ENCODE measurements at places on chromosomes 2 and 18.

DNA sequence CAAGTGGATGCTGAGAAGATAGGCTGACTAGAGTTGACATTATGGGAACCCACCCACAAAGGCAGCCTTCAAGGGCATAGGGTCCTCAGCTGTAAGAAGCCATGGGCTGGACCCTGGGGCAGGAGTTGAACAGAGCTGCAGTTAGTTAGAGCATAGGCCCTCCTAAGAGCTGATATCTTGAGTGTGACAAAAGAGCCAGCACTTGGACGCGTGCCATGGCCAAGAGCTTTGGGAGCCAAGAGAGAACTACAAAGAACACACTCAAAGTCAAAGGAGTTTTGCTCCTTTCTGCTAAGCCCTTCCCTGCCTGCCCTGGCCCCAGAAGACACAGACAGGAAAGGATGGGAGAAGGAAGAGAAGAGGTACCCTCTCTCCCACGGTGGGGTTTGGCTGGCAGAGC, 29.9 kb upstream of the AGAP1 start:
- no peak for DNase-seq

DNA sequence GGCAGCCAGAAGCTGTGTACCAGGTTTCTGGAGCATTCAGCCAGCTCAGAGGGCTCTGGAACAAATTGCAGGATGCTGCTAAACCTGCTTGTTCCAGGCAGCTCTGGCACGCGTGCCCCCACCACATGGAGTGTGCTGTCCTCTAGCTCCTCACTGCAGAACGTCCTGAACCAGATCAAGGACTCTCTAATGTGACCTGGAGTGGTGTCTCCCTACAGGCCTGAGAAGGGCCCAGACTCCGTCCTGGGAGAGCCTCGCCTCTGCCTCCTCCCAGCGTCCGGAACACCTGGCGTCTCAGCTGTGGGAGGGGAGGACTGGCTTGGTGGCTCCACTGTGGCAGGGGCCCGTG, 115.6 kb upstream of the GPC1 start:
- DNase-seq: no peak

DNA sequence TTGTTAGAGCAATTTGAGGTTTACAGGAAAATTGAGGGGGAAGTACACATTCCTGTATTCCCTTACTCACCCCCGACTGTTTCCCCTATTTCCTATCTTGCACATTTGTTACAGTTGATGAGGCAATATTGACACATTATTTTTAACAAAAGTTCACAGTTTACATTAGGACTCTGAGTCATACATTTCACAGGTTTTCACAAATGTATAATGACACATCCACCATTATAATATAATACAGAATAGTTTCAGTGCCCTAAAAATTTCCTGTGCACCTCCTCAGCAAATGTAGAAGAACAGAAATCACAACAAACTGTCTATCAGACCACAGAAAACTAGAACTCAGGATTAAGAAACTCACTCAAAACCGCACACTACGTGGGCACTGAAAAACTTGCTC, 160.6 kb upstream of the RMP24 start:
- no peak for DNase-seq

DNA sequence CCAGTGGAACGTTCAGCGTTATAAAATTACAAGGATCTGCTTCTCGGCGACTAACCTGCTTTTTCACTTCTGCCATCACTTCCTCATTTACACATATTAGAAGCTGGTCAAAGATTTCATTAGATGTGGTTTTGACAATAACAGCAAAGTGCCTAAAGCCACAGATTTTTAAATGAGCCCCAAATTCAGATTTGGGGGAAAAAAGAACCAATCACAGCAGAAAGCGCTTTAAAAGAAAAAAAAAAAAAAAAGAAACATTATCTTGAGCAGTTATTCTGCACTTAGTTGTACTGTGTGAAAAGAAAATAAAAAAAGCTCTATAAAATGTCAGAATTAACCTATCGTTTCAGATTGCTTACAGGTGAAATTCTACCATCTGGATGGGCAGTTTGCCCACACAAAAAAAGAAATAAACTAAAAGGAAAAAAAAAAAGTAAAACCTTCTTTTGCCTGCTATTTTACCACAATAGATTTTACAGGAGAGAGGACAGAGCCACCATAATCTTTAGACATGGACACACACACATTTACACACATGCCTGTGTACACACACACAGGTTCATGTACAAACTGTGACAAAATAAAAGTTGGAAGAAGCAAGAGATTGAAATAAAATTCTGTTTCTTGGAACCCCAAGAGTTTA, 167.2 kb downstream of the TCF4 start:
- no peak for DNase-seq

DNA sequence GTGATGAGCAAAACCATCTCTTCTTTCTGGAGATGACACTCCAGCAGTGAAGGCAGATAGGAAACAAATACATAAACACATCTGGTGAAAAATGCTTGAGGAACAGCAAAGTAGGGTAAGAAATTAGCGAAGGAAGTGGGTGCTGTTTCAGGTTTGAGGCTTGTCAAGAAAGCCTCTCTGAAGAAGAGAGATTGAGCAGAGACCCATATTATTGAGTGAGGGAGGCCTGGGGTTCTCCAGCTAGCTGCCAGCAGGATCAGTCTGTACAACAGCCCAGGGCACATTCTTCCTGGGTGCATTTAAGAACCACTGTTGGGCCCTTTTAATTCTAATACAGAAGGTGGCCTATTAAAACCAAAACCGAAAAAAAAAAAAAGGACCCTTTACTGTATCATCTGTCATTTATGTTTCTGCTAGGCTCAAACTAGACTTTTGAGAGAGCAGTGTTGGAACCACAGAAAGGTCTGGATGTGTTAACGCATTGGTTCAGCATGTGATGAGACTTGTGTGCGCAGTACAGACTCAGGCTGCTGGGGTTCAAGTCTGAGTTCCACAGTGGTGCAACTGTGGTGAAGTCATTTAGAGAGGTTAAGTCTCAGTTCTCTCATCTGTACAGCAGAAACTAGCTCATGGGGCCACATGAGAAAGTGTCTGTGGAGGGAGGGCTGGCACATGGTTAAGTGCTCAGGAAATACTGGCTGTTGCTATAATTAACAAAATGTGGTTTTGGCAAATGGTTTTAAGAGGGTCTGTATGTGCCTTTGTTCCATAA, 28.9 kb downstream of the MGAT5 start:
- DNase-seq: peak; percentile 40

DNA sequence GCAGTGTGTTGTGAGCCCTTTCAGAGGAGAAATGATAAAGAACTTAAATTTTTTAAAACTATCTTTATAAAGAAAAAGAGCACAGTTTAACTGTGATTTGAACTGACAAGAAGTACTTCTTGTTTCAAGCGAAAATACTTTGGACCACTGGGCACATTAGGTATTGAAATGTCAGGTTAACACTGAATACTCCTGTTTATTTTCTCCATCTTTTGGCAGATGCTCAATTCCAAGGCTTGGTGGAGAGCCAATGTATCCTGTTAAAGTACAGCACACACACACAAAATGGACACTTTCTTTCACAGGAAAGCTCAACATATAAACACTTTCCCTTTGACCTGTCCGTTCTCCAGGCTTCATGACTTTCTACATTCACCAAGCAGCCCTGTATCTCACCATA, 32.6 kb upstream of the SP3 start:
- DNase-seq: no peak

DNA sequence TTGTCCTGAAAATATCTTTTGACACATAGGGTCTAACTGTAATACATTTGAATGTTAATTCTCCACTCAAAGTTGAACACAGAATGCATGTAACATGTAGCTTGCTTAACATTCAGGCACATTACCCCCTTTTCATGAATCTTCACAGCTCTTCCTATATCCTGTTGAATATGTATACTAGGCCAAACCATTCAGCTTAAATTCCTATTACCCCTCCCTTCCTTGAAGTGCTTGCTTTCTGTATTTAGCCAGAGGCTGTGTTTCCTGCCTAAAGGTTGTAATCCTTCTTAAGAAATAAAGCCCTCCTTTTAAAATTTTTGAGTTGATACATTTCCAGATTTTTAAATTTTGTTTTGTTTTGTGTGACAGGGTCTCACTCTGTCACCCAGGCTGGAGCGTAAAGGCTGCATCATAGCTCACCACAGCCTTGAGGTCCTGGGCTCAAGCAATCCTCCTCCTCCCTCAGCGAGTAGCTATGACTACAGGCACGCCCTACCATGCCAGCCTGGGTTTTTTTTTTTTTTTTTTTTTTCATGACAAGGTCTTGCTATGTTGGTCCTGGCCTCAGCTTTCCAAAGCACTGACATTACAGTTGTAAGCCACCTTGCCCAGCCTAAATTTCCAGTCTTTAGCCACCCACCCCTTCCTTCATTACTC, 357.6 kb downstream of the DSC3 start:
- no peak for DNase-seq

DNA sequence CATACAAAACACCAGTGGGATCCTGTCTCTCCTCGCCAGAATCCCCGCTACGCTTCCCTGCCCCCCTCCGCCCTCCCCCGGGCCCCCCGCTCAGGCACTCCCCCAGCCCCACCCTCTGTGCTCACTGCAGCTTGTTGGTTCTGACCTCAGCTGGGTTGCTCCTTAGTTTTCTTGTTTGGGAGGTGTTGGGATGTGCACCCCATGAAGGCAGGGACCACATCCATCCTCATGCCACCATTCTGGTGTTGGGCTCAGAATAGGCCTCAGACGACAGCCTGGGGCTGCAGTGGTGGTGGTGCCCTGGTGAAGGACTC, 4.6 kb downstream of the SNED1 start:
- no peak for DNase-seq

GRCh38 chr18:57915865-57916582, 112.9 kb upstream of the ATP8B1 start:
- DNase-seq: peak; percentile 4

DNA sequence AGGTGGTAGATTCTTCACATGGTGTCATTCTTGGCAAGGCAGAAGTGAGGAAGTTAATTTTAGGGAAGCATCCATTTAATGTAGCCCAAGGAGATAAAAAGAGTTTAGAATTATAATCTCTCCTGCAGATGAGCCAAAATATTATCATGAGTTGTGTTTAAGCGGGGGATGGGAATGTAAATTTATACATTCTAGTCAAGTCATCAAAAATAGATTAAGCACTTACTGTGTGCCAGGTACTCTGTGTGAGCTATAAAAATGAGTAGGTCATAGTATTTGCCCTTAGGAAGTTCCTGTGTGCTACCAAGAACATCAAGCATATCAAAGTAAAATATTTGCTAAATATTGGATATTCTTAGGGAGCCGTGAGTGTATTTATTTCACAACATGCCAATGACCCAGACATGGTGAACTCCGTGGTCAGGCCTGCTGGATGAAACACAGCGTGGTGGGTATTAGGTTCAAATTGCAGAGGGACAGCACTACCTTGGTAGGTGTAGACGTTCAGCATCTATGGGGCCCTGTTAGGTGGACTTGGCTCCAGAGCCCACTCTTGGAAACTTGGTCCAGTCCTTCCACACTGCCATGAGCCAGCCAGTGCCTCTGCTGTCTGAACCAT, 37.4 kb downstream of the MEIS1 start:
- no peak for DNase-seq

DNA sequence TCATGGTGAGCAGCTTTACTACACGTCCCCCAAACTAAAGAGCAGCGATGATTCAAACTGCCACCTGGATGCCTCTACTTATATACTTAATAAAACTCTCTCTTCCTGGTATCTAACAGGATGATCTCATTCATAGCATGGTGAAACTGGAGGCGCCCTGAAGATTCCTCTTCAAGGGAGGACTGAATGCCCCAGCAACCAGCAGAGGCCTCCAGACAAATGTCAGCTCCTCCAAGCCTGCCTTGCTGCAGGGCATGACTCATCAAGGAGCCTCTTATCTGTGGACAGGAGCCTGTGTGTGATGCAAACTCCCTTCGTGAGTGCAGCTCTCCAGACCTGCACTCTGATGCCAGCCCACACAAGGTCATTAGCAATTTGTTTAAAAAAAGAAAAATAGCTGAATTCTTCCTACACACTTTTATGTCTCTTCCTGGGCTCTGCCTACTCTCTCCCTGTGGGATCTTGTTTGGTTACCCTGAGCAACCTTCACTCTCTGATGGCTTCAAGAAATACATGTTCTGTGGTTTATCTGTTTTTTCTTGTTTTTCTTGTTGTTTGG, 30.2 kb downstream of the LONRF2 start:
- no peak for DNase-seq

- DNase-seq: no peak
These were observed 8.7 kb upstream of the SLC14A1 start for GRCh38 chr18:45715212-45715780.

DNA sequence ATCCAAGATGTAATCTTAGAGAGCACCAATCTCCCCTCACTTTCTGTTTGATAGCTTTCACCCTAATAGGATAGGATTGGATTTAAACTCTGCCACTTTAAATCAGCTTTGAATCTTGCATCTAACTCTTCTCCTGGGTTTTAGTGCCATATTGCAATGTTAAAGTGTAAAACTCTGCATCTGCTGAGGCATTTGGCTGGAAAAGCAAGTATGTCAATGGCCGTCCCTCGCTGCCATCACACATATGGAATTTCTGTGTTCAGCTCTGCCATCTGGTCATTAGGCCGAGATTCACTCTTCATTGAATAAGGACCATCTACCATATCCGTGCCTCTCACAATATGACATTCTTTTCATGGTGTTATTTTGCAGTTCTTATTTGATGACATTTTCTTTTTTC, 728.1 kb upstream of the PIK3C3 start:
- DNase-seq: no peak

DNA sequence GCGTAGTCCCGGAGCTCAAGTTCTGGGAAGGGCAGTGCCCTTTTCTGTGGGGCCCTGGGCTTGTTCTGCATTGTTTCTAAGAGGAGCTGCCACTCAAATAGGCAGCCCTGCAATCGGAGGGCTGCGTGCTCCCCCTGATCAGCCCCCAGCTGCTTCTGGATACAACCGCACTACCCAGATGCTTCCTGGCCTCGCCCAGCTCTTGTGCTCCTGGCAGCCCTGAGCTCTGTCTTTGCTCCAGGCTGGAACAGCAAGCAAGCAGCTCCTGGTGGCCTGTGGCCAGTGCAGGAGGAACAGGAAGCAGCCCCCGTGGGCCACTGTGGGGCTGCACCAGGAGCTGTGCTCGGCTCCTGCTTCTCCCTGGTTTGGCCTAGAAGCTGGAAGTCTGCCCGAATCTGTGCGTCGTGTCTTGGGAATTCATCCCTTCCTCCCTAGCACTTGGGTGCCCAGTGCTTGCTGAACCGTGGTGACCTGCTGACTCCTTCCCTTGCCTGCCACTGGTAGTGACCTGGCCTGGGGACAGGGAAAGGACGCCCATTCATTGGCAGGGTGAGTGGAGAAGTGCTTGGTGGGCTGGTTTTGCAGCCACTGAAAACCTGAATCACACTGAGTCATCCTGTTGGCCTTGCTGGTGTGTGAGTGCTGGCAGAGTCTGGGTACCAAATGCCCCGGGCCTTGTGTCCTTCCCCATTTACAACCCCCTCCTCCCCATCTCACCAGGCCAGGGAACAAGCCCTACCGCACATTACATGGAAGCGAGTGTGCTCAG, 27.3 kb upstream of the NTSR2 start:
- no peak for DNase-seq

- DNase-seq: no peak
These were observed 102.0 kb downstream of the RIT2 start for GRCh38 chr18:43013486-43013885.

GRCh38 chr2:24834733-24835395, 41.6 kb downstream of the CENPO start:
- DNase-seq: no peak

- no peak for DNase-seq
These were observed 24.1 kb upstream of the APOB start for GRCh38 chr2:21067859-21068537.
